ENCODE measurements at places on chromosomes 3 and 15.

GRCh38 chr3:104939196-104939595, 427.5 kb upstream of the ALCAM start:
- DNase-seq, result no peak

DNA sequence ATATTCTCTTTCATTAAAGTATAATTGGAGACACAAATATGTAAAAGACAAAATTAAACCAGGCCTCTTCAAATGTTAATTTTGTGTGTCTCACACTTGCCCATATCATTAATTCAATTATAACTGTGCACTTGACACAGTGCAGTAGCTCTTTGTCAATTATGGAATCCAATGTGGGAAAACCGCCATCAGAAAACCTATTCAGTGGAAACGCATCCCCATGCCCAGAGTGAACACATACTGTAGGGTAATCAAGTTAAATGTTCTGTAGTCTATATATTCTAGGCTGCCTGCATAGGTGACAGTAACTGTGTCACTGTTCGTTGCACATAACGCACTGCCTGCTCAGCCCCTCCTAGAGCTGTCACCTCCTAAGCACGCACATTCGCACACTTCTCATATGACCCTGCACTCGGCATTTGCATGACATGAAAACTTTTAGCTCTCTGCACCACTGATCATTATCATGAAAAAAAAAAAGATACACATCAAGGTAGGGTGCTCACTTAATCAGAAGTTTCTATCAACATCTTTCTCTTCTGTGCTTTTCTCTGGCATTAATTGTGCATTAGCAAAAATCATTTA, 63.2 kb downstream of the MEIS2 start:
- no peak for DNase-seq

GRCh38 chr15:78059110-78059839, 18.2 kb downstream of the TBC1D2B start:
- DNase-seq, result no peak

DNA sequence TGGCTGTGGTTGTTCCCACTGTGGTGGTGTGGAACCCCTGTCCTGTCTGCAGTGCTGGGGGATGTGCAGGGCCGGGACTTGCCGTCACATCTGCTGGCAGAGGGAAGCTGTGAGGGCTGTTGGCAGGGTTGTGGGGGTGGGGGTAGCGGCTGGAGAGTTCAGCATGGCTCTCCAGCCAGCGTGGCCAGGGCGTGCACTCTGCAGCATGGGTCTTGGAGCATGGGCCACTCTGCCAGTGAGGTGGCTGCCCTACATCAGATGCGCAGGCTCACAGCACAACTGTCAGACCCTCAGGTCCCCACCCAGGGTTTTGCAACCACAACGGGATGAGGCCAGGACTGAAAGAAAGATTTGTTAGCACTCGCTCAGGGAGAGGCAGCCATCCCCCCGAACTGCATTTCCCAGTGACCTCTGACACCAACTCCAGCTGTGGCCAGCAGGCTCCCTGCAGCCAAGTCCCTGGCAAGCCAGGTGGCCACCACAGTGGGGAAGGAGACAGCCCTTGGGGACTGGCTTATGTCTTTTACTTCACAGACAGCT, 237.7 kb upstream of the LYSMD4 start:
- DNase-seq, result no peak

- DNase-seq, result peak; percentile 71
Observed at GRCh38 chr3:71305231-71306206, 278.0 kb downstream of the FOXP1 start.

DNA sequence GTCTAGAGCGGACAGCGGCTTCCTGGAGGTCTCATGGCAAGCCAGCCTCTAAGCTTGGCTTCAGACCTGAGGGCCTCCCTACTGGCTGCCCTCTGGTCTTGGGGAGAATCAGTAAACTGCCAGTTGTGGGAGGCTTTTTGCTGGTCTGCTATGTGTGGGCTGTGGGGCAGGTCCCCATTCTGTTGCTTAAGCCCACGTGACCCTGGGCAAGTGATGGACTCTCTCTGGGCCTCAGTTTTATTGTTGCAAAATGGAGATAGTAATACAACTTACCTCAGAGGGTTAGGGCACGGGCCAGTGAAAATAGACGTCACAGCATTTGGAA, 61.7 kb downstream of the SLC6A6 start:
- DNase-seq, result no peak

DNA sequence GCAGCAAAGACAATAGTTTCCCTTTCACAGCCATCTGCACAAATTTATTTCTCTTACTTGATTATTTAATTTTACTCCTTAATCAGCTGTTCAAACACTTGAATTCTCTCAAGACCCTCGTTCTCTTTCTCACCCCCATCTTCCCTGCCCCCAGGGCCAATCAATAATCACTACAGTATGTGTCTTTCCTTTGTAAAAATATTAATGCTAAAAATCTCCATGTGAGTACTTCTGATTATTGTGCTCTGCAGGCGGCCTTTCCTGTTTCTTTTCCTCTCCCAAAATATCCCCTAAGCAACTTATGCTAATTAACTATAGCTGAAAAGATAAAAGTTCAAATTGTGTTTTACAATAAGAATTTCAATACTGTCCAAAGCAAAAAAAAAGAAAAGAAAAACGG, 617.0 kb upstream of the CBLB start:
- no peak for DNase-seq

Data from hippocampal formation (tissue), 2 donors.